ENCODE measurements at places on chromosomes 7 and 10.

- DNase-seq = no peak
Observed at GRCh38 chr10:18797286-18797685, 138.1 kb downstream of the ARL5B start.

- DNase-seq = no peak
Observed at GRCh38 chr7:124351950-124352349, 319.1 kb upstream of the TMEM229A start.

DNA sequence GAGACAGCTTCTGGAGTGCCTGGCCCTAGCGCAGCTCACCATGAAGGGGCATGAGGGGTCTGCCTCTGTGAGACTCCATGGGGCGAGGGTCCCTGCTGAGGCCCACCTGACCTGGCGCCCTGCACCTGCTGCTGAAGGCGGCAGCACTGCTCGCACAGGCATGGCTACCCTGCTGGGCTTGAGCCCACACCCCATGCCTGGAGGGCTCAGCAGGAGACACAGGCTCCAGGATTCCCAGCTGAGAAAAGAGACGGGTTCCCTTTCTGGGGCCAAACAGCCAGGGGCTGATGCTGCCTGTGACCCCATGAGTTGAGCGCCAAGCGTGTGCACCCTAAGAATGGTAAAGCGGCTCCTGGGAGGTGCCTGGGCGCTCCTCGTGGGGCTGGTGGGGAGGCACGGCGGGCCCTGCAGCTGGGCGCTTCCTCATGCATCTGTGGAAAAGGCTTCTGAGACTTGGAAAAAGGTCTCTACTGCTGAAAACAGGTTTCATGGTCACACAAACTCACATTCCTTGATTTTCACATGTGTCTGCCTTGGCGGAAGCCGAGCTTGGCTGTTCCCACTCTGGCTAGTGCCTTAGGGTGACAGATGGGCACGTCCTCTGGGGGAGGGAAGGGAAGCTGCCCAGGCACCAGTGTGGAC lies 233.4 kb downstream of the ZMYND11 start:
- DNase-seq = no peak

DNA sequence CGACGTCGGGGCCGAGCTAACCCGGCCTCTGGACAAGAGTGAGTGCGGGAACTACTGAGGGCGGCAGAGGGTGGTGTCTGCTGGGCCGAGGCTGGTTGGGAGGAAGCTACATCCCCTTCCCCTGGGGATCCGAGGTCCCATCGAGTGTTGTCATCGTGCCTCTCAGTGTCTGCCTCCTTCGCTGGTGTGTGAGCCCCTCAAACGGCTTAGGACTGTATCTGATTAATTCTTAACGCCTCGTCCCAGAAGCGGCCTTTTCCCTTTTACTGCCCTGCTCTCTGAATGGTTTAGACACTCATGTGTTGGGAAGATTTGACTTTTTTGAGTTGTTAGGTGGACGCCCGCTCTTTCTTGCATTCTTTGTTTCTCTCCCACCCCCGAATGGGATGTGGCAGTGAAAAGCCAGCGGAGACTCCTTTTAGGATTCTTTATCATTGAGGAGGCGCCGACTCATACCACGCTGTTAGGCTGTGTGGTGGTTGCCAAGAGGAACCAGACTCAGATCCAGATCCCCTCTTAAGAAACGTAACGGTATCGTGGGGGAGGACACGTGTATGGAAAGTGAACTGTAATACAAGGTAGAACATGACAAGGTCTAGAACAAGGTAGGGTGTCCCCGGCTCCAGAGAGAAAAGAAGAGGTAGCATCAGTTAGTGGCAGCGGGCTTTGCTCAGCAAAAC lies 631 bp downstream of the SUPV3L1 start:
- no peak for DNase-seq

- DNase-seq = no peak
Observed at GRCh38 chr7:148110097-148110868, 480.3 kb upstream of the C7orf33 start.

DNA sequence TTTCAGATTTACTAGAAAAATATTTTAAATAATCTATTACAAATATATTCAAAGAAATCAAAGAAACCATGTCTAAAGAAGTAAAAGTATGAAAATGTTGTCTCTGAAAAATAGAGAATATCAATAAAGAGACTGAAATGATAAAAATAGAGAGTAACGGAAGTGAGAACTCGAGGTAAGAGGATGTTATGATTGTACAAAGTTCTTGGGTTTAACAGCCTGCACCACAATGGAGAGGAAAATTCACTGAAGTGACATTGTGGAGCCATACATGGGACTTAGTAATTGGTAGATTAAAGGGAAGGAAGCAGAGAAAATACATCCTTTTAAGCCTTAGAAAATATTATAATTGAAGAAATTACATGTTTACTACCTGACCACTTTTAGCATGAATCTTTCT lies 77.9 kb downstream of the THSD7A start:
- DNase-seq = no peak

DNA sequence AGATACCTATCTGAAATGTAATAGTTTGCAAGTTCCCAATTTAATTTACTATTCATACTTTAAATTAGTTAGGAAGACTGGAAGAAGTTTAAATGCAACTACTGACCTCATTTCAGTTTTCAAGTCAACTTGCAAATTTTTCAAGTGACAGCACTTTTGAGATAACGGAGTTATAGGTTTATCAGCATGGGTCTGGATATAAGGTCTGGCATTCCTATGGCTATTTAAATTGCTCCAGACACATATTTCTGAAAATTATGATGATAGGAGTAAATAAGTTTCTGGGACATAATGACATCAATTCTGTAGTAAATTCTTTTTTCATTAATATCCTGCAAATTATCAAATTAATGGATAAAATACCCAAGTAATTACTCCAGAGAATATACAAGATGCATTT lies 251.9 kb downstream of the PRKG1 start:
- no peak for DNase-seq
